ENCODE measurements at places on chromosomes 16 and 17. TPM values are rescaled to one million over a fixed set of nuclear protein-coding genes. Genes with fewer than 3 reads are reported as not detected.

FOXC2 gene
- 2.7 TPM for total RNA-seq

CARHSP1 gene
- 68.4 TPM for total RNA-seq

TP53TG3B gene
- total RNA-seq = not detected

FBXW10B gene
- 2.4 TPM for total RNA-seq

Data from lung (tissue), 17 donors.